Left renal pelvis (tissue), 4 donors: ENCODE measurements at places on chromosomes 7 and 10. TPM values are rescaled to one million over a fixed set of nuclear protein-coding genes. Genes with fewer than 3 reads are reported as not detected.

DNA sequence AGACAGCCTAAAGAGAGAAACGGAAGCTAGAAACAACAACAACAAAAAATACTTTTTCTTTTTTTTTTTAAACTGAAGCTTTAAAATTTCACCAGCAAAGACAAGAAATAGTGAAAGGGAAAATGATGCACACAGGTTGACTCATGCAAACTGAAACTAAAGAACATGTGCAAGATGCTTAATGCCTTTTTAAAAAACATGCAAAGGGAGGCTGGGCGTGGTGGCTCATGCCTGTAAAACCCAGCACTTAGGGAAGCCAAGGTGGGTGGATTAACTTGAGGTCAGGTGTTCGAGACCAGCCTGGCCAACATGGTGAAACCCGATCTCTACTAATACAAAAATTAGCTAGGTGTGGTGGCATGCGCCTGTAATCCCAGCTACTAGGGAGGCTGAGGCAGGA, 15.1 kb upstream of the CUBN start:
- DNase-seq = no peak

GRCh38 chr7:17015598-17016031, 133.8 kb upstream of the AGR3 start:
- no peak for DNase-seq

DNA sequence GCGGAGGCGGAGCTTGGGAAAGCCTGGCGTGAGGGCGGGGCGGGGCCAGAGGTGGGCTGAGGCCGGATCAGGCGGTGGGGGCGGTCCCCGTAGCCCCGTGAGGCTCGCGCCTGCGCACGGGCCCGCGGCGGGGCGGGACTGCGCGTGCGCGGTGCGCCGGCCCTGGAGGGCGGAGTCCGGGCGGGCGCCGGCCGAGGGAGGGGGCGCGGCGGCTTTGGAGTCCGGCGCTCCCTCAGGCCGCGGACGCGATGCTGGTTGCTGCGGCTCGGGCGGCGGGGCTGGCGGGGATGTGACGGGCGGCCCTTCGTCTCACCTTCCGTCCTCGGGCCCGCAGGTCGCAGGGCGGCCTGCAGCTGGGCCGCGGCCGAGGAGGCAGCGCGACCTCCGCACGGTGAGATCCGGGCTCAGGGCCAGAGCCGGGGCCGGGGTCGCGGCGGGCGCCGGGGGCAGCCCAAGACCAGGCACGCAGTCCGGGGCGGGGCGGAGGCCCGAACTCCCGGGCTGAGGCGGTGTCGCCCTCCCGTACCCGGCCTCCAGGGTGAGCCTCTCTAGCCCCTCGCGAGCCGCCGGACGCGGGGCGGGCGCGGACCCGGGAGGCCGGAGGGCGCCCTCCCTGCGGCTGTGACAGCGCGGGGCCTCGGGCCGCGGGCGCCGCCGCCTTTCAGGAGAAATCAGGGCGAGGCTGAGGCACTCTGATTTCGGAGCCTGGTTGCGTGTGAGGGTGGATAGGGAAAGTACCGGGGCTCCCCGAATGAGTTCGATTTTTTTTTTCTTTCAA, at the start of gene CCSER2:
Gene CCSER2, plus strand, starts transcription at position 172 of the 778 bp plus-strand sequence. CDS start 42,464 bp downstream, outside the sequence.
- no peak for DNase-seq

- no peak for DNase-seq
These were observed 8.2 kb downstream of the LFNG start for GRCh38 chr7:2527505-2528467.

- DNase-seq = no peak
These were observed 56.9 kb downstream of the SAMD9 start for GRCh38 chr7:93060865-93061264.

The CHAT gene
- not detected for polyA plus RNA-seq

GRCh38 chr10:73965890-73966768, 31.8 kb upstream of the VCL start:
- peak; percentile 57 for DNase-seq

DNA sequence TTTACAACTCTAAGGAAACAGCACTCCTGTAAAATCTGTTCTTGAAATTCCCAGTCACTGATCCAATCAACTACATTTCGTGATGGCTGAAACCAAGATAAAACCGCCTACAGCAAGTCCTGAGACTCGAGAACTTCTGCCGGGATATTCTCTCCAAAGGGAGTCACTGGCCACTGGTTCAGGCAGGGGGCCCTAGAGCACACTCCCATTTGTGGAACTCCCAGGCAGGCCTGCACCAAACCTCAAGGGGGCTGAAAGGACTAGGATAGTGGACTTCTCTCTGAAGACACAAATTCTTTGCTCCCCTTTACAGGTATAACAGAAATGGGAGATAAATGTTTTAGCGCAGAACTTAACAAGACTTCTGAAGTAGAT, 16.3 kb downstream of the CYTH3 start:
- no peak for DNase-seq

DNA sequence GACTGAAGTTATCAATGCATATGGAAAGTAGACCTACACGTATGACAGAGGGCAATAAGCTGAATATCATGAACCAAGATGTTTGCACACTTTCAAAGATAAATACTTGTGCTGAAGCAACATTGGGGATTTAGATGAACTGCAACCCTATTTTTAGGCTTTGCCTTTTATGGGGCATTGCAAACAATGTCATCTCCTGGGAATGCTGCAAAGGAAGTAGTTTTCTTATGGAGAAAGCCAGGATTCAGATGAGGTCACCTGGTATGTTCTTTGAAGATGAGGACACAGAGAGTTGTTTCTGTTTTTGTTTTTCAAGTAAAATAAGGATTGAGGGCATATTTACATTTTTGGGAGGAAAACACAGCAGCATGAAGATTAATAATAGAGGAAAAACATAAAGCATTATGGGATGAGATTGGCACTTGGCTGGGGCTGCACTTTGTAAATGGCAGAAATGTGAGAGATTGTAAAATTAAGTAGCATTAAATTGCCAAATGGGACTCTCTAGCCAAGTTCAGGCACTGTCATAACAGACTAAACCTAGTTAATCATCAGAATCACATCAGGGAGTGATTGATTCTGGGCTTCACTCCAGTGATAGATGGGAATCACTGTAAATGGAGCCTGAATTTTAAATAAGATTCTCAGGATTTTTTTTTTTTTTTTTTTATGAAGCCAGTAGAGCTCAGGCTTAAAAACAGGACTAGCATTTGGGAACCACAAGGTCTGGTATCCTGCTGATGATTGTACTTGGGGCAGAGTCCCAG, 63.1 kb downstream of the MALRD1 start:
- DNase-seq = no peak

- DNase-seq = no peak
These were observed 262.4 kb downstream of the CDK14 start for GRCh38 chr7:90858546-90858945.

DNA sequence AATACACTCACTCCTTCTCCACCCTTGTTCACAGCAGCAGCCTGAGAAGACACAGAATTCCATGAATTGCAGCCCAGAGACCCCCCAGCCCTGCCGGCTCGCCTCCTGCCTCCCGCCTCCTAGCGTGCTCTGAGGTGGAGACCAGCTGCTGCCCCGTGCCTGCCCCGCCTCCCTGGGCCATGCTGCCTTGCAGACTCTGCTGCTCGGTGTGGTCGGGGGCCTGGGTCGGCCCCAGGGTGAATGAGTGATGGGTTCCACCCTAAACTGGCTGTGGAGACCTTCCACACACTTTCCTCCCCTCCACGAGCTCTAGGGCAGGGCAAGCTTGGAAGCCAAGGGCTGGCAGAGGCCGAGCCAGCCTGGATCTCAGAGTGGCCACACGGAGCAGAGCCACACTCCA, 479.3 kb downstream of the DNAJB6 start:
- no peak for DNase-seq

GRCh38 chr7:113936982-113937381, 18.2 kb upstream of the PPP1R3A start:
- DNase-seq = no peak
